Effector memory CD4-positive, alpha-beta T cell (primary cell): ENCODE measurements at places on chromosomes 3 and 15.

DNA sequence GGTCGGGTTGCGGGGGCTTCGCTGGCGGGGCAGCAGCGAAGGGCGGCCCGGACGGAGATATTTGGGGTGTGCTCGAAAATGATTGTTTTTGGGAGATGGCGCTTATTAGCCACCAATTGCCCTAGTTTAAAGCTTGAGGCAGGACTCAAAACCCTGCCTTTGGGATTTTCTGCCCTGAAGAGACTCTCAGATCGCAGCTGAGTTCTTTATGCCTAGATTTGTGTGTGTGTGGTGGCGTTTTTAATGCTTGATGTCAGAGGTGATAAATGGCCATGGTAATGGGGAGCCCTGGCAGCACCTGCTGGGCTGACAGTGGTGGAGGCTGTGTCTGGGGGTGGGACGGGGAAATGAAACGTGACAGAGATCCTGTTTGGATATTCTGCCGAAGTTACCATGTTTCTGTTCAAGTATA, 604 bp downstream of the KCTD6 start:
- H3K36me3 ChIP-seq = no peaks in the 10 kb centered on the region
- H3K4me1 ChIP-seq = peaks cover 22% of the 10 kb centered on the region
- peak overlapping the region; percentile 63 for H3K4me3 ChIP-seq

DNA sequence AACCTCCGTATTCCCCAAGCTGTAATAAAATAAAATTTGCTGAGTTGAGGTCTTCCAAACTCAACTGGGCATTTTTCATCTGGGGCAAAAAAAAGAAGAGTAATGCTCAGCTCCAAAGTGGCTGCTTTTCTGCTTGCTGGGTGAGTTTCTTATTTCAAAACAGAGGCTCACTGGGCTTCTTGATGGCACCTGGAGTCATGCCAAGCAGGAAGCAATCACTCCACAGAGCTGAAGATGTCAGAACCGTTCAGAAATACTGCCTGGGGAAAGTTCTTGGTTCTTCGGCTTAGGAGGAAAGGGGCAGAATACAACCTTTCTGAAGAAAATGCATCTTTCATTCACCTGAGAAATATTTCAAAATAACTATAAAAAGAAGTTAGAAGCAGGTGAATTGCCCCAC, 4.1 kb downstream of the CCR9 start:
- H3K36me3 ChIP-seq = no peaks in the 10 kb centered on the region
- H3K4me1 ChIP-seq = no peaks in the 10 kb centered on the region
- DNase-seq = no peak

DNA sequence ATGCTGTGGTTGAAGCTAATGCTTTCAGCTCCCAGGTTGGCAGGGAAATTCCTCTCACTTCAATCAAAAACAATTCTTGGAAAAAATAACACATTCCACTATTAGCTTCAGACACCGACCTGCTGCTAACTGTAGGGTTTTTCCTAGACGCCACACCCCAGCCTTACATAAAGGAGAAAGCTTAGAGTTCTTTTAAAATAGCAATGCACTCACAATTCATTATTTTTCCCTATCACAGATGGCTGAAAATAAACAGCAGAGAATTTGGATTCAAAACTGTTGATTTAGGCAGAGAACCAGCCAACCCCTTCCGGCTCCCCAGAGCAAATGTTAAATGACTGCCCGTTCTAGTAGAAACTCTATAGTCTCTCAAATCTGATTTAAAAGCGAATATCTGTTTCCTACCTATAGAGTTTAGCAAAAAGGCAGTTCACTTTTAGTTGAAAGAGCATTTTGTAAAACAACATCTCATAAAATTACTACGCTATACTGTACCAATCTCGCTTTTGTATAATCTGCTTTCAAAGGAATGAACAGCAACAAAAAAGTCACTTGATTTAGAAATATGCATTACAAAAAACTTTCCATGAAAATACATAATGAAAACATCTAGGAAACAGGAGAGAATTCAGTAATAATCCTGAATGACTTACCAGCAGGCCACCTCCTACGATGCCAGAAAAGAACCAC, 586 bp downstream of the TM4SF1 start:
- H3K27ac ChIP-seq = no peak overlapping the region
- H3K36me3 ChIP-seq = no peaks in the 10 kb centered on the region
- no peak overlapping the region for H3K4me3 ChIP-seq
- DNase-seq = no peak
- no peaks in the 10 kb centered on the region for H3K4me1 ChIP-seq

GRCh38 chr3:79086514-79086913, 681.3 kb downstream of the ROBO1 start:
- no peaks in the 10 kb centered on the region for H3K27me3 ChIP-seq
- no peak overlapping the region for H3K4me3 ChIP-seq
- no peak for DNase-seq
- no peaks in the 10 kb centered on the region for H3K4me1 ChIP-seq
- no peak overlapping the region for H3K27ac ChIP-seq

DNA sequence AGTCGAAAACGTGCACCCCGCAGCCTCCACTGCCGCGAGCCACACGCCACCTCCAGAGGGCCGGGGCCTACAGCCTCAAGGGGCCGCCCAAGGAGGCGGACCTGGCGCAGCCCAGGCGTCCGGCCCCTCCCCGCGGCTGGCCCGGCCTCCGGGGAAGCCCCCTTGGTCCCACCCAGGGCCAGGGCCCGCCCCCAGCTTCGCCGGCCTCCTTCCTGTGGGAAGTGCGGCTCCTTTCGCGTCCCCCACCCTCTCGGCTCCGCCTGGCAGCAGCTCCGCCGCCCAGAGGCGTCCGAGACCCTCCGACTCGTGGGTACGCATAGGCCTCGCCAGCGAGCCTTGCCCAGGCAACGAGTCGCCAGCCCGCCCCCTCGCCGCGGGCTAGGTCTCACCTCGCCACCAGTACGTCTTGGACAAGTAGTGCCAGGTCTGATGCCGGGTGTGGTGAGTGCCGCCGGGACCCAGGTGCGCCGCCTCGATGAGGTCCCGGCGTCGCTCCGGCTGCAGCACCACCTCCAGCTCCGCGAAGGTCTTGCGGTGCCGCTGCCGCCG, 642 bp downstream of the ZBTB11 start:
- DNase-seq = peak; percentile 93
- peaks cover 16% of the 10 kb centered on the region for H3K4me1 ChIP-seq
- peak overlapping the region; percentile 99 for H3K27ac ChIP-seq
- H3K4me3 ChIP-seq = peak overlapping the region; percentile 100
- no peaks in the 10 kb centered on the region for H3K27me3 ChIP-seq

DNA sequence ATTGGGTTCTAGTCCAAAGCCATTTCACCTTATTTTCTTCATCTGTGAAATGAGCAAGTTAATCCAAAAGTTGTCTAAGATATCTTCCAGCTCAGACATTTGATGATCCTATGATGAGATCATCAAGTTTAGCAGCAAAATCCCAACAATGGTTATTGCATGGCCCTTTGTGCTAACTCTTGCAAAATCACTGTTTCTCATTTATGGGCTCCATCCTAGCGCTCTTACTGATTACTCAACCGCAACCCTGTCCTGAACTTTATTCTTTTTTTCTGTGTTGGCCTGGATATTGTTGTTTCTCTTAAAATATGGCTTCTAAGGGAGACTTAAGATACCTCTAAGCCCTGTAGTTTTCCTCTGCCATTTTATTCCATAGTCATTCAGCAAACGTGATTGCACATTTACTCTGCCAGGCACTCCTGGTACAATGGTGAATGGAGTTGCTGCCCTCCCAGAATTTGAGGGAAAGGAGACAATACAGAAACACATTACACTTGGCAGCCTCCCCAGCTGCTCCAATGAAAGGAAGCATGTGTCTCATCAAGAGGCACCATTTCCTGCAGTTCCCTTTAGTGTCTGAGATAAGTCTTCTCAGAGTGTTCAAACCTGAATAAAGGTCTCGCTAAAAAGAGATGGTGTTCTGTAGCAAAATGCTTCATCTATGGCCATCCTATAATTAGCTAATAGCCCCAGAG, 4.4 kb downstream of the GXYLT2 start:
- no peak for DNase-seq
- no peak overlapping the region for H3K4me3 ChIP-seq
- no peaks in the 10 kb centered on the region for H3K36me3 ChIP-seq
- H3K27me3 ChIP-seq = peaks cover 14% of the 10 kb centered on the region
- H3K4me1 ChIP-seq = no peaks in the 10 kb centered on the region

DNA sequence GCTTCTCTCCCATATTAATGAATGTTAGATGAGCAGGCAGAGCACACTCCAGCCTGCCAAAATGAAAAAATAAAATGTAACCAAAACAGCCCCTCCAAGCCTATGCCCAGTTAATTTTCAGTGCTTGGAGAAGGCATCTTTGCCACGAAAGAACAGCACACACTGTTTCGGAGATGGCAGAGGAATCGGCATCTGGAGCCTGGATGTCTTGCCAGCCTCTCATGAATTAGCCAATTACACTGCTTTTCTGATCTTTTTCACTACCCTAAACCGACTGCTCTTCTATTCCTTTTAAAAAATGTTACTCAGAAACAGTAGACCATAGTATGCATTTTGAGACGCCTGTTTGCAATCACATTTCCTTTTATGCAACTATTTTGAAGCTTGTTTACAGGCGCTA, 249.6 kb downstream of the TLE3 start:
- no peak for DNase-seq
- H3K4me3 ChIP-seq = no peak overlapping the region
- no peaks in the 10 kb centered on the region for H3K27me3 ChIP-seq
- H3K36me3 ChIP-seq = no peaks in the 10 kb centered on the region
- no peak overlapping the region for H3K27ac ChIP-seq

GRCh38 chr3:132916096-132916495, 122.1 kb upstream of the TMEM108 start:
- H3K27ac ChIP-seq = no peak overlapping the region
- H3K36me3 ChIP-seq = no peaks in the 10 kb centered on the region

GRCh38 chr15:29449136-29449535, 179.5 kb upstream of the NSMCE3 start:
- H3K36me3 ChIP-seq = no peaks in the 10 kb centered on the region
- no peaks in the 10 kb centered on the region for H3K27me3 ChIP-seq
- no peak overlapping the region for H3K4me3 ChIP-seq
- no peak overlapping the region for H3K27ac ChIP-seq
- no peak for DNase-seq
- H3K4me1 ChIP-seq = no peaks in the 10 kb centered on the region

DNA sequence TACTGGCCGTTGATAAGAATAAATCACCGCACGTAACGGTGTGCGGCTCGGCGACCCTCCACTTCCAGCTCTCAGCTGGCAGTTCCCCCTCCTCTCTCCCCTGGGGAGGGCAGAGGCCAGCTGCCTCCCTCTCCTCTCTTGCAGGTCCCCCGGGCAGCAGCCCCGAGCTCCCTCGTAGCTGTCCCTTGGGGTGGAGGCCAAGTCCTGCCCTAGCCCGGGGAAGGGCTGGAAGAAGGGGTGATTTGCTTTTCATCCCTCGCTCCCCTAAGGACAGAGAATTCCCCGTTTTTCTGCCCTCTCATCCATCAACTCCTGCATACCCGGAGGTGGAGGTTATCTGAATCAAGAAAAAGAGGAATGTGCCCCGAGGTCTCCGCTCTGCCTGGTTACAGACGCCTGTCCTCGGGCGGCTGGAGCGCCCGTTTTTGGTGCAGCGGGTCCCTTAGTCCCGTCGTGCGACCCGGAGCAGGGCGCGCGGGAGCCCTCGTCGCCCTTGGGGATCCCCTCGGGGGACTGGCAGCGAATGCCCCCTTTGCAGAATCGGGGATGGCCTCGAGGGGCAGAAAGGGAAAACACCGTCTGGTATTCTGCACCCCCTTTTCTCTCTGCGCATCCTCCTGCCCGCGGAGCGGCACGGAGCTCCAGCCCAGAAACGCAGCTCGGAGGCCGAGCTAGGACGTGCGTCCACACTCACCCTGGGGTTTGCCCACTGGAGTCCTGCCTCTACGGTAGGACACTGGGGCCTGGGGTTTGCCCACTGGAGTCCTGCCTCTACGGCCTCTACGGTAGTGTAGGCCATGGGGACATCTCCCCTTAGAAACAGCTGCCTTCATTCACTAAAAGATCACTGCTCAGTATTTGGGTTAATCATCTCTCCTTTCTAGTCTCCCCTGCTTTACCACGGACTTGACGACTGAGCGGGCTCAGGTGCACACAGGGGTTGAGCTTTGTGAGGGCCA, 2.2 kb downstream of the PTPRG start:
- no peak for DNase-seq
- H3K27me3 ChIP-seq = peaks cover 2% of the 10 kb centered on the region
- no peak overlapping the region for H3K4me3 ChIP-seq
- no peaks in the 10 kb centered on the region for H3K4me1 ChIP-seq

GRCh38 chr3:84637272-84637671, 321.5 kb upstream of the CADM2 start:
- no peak overlapping the region for H3K4me3 ChIP-seq
- no peaks in the 10 kb centered on the region for H3K4me1 ChIP-seq
- DNase-seq = no peak

- DNase-seq = no peak
- H3K27ac ChIP-seq = no peak overlapping the region
- no peaks in the 10 kb centered on the region for H3K27me3 ChIP-seq
- H3K36me3 ChIP-seq = peaks cover 19% of the 10 kb centered on the region
Measured at GRCh38 chr3:113783463-113783862, 36.6 kb downstream of the ATP6V1A start.

- no peaks in the 10 kb centered on the region for H3K27me3 ChIP-seq
Measured at GRCh38 chr15:25693321-25694238, 169.5 kb downstream of the ATP10A start.

DNA sequence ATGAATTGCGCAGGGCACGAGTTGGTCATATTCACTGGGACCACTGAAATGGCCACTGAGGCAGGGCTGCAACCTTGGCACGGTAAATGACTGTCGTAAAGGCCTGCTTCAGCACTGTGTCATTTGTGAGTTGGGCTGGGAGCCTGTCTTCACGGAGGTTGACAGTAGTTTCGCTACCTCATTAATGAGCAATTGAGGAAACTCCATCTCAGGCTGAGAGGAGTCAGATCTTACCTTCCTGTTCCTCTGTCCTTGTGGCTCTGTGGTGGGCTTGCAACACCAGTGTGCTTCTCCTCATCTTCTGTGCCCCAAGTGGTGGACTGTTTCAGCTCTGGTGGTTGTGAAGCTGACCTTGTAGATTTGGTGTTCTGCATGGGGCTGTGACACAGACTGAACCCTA, 80.1 kb upstream of the EIF1B start:
- DNase-seq = no peak
- H3K4me3 ChIP-seq = no peak overlapping the region
- no peak overlapping the region for H3K27ac ChIP-seq
- no peaks in the 10 kb centered on the region for H3K4me1 ChIP-seq
- H3K36me3 ChIP-seq = no peaks in the 10 kb centered on the region
- H3K27me3 ChIP-seq = no peaks in the 10 kb centered on the region

DNA sequence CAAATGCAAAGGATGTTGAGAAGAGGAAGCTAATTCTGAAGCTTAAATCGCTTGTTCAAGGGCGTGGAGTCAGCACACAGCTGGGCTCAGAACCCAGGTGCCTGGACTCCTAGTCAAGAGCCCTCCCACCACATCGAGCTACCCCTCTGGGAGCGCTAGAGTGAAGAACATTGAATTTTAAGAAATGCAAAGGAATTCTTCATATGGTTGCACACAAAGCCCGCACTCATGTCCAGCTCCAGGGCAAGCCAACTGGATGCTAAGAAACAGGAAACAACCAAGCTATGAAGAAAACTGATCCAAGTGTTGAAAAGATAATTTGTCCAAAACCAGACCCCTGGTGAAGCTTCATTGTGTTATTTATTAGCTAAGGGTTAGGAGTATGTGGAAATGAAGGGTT, 122.3 kb downstream of the ALDH1A2 start:
- H3K27me3 ChIP-seq = no peaks in the 10 kb centered on the region
- H3K36me3 ChIP-seq = no peaks in the 10 kb centered on the region
- no peak for DNase-seq
- no peak overlapping the region for H3K4me3 ChIP-seq

GRCh38 chr3:189655617-189656016, 24.4 kb downstream of the TP63 start:
- H3K4me1 ChIP-seq = no peaks in the 10 kb centered on the region
- no peaks in the 10 kb centered on the region for H3K27me3 ChIP-seq
- H3K36me3 ChIP-seq = no peaks in the 10 kb centered on the region
- H3K27ac ChIP-seq = no peak overlapping the region
- no peak overlapping the region for H3K4me3 ChIP-seq

GRCh38 chr15:50340416-50340815, 14.6 kb downstream of the GABPB1 start:
- DNase-seq = no peak
- H3K27ac ChIP-seq = no peak overlapping the region
- no peak overlapping the region for H3K4me3 ChIP-seq
- H3K27me3 ChIP-seq = no peaks in the 10 kb centered on the region
